Suppressor macrophage treated with lipopolysaccharide for 4 hours (primary cell): ENCODE measurements at places on chromosomes 7 and 10.

DNA sequence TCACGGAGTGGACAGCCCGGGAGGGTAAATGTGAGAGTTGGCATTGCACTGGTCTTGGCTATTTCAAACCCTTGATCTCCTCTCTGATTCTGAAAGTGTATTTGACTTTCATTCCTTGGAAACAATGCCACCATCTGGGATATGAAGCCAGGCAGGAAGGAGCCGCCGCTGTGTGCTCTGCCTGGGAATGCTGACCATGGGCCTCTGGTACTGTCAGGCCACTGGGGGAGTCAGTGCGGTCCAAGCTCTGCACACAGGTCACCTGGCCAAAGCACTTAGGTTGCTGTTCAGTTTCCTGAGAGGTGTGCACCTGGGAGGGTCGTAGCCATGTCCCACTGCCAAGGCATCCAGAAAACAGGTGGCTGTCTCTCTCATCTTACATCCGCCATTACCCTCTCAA, 68.5 kb upstream of the SHH start:
- DNase-seq: no peak

DNA sequence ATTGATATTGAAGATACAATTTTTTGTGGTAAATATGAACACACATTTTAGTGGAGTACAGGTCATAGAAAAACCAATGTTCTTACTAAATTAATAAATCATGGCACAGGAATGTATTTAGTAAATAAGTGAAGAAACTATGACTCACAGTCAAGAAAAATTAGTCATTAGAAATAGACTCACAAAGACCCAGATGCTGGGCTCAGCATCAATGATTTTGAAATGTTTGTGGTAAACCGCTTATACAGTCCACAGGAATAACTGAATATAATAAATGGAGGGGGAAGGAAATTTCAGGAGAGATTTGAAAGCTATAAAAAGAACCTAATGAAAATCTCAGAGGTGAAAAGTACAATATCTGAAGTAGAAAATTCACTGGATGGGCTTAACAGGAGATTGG, 138.3 kb upstream of the ADCY1 start:
- DNase-seq: peak; percentile 49

- DNase-seq: peak; percentile 82
These were observed 305.1 kb upstream of the PITRM1 start for GRCh38 chr10:3477683-3478082.

DNA sequence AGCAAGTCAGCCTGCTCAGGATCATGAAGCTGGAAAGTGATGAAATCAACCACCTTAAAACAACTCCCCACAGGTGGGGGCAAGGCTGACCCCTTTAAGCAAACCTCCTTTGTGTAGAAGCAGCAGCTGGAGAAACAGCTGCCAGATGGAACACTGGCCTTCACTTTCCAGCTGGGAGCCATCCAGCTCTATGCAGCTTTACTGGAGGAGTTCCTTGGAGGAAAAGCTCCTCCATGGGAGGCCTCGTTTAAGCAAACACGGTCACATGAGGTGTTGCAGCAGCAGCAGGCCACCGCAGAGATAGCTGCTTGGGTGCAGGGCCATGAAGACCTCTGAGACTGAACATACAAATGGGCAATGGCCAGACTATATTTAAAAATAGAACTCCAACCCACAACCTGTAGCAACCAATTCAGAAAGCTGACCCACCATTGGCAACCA, 13.0 kb upstream of the DLG5 start:
- no peak for DNase-seq

DNA sequence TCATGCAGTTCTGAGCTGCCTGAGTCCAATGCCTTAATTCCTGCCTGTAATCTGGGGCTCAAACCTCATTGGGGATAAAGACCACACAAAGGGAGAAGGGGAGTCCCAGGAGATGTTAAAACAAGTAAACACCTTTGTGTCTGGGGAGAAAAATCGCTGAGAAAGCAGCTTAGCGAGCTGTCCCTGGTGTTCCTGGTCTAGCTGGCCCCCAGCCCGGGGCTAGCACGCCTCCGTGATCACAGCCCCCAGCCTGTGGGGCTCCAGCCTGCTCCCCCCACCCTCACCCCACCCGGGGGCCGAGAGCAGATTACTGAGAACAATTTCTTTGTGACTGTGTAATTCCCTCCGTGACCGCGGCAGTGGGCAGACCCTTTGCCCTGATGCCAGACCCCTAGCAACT, 24.8 kb downstream of the DPCD start:
- no peak for DNase-seq

- no peak for DNase-seq
These were observed 330.9 kb upstream of the MKI67 start for GRCh38 chr10:128457136-128457535.

GRCh38 chr7:24297362-24297761, 13.4 kb downstream of the NPY start:
- DNase-seq: no peak

- DNase-seq: peak; percentile 39
These were observed 20.9 kb downstream of the RGS10 start for GRCh38 chr10:119521443-119522204.

- DNase-seq: no peak
These were observed 46.0 kb upstream of the CDK13 start for GRCh38 chr7:39904077-39904486.

DNA sequence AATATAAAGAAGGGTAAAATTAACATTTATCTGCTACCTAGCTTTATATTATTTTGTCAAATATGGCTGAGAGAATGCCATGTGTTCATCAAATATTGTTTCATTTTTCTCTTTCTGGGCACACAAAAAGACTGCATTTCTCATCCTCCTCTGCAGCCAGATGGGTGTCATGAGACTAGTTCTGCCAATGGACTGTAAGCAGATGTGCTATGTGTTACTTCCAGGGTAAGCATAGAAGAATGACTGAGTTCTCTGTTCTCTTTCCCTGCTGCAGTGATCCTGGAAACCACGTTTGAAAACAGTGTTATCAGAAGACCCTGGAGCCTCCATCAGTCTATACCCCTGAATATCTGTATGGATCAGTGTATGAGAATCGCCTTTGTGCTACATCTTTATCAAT, 24.1 kb upstream of the SLK start:
- no peak for DNase-seq

GRCh38 chr10:102438374-102438773, 6.0 kb upstream of the CUEDC2 start:
- DNase-seq: no peak

DNA sequence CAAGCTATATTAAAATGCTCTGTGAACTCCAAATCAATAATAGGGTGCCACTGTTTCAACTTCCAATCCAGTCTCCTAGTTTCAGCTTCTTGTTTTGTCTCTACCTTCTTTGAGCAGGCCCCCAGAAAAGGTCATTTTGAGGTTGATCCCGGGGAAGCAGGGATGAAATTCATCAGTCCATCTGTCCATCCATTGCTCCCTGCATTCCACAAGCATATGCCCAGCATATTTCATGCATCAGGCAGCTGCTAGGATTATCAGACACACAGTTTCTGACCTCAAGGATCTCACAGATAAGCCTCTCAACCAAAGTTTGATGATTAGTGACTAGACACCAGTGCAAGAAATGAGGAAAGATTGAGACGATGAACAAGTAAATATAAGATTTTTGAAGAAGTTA, 186.6 kb upstream of the PDE1C start:
- no peak for DNase-seq

GRCh38 chr7:49789736-49790135, 16.3 kb downstream of the VWC2 start:
- DNase-seq: no peak

GRCh38 chr7:5324961-5325360, 42.2 kb downstream of the SLC29A4 start:
- DNase-seq: no peak

DNA sequence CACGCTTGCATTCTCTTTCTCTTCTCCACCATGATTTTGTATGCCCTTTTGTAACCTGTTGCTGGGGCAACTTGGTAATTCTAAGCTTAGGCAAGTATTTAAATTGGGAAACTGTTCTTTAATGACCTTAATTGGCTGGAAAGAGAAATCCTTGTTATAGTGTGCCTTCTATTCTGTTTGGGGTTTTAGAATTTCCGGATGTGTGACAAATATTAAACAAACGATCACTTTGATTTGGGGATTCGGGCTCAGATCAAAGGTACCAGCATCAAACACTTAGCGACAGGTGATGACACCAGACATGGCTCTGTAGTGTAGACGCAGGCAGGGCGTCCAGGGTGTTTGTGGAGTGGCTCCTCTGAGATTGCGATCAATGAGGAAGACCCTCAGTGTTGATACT, 55.0 kb downstream of the RAB11FIP2 start:
- DNase-seq: no peak

DNA sequence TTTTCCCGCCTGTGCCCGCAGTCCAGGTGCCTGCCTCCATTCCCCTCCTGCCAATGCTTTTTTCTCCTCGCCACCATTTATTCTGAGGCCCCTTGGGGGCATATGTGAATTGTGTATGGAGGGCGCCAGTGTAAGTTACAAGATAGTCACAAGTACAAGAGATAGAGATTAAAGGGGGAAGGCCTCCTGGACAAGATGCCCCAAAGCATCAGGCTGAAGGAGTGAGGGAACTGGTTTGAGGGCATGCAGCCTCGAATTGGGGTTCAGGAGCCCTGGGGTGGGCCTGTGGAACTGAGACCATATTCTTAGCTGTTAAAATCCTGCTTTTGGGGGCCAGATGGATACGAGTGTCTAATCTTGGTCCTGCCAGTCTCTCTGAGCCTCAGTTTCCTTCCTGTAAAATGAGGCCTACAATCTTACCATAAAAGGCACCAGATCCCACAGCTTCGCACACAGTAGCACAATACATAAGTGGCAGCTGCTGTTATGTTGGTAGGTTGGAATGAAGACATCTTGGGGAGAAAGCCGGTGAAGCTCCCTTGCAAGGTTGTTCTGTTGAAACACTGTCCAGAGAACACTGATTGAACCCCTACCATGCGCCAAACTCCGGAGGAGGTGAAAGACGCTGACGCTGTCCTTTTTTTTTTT, 545 bp upstream of the COMTD1 start:
- no peak for DNase-seq

- no peak for DNase-seq
These were observed 81.7 kb downstream of the RNF216 start for GRCh38 chr7:5699467-5700384.

DNA sequence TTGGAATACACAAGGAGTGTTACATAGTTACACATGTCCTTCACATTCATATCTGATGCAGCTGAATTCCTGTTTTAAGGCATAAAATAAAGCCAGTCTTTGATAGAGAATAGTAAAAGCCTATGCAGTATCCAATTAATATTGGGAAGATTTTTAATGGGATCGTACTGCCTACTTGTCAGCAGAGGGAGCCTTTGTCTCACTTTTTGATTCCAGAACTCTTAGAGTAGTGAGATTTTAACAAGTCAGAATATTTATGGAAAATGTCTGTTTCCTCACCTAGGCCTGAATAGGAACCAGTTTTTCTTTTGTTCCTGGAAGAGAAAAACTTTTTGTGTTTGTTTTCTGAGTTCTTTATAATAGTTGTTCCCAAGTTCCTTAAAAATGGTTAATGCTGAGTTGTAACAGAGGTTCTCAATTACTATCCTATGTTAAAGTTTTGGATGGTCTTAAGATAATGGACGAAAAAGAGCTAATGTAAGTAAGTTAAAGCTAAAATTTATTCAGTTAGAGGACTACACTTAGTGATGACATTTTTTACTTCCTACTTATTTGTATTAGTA, 114.0 kb downstream of the BBS9 start:
- DNase-seq: peak; percentile 33

DNA sequence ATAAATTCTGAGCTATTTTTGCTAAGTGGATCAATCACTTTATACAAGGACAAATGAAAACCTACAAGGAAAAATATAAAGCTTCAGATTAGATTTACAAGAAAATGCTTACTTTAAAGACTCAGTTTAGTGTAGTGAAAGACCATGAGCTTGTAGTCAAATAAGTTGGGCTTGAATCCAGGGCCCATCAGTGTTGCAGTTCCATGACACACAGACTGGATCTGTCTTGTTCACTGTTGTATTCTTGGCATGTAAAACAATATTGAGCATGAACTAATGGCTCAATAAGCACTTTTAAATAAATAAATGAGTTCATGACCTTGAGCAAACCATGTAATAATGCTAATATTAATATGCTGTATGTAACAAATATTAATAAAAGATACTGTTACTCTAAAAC, 164.6 kb upstream of the KCND2 start:
- no peak for DNase-seq

DNA sequence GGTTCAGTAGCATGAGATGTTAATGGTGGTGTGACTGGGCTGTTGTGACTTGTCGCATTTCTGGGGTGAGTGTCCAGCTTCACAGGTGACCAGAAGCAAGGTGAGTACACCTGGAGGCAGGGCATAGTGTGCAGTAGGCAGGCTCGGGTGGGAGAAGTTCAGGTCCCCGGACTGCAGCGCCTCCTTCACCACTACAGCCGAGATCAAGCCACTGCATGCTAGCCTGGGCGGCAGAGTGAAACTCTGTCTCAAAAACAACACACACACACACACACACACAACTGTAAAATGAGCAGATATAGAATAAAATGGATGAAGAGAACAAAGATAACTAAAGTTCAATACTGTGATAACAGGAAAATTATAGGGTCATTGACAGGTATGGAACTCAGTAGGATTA, 11.1 kb upstream of the PARD3 start:
- no peak for DNase-seq

DNA sequence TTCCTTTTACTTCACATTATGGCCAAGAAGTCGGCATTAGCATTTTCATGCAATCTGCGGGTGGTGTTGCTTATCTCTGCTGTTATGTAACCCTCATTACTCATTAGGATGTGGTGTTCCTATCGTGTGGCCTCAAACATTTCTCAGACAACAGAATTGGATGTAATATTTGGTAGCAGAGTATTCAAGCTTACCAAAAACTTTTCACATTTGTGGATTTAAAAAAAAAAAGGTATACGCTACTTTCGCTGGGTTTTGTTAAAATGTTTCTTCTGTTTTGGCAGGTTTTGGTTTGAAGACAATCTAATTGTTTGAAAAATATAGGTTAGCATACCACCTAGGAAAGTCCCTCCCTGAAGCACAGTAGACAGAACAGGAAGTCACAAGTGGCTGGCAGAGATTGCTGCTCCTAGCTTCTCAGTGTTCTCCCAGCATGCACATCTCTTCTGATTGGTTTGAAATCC, 128.8 kb downstream of the GATA3 start:
- peak; percentile 72 for DNase-seq

DNA sequence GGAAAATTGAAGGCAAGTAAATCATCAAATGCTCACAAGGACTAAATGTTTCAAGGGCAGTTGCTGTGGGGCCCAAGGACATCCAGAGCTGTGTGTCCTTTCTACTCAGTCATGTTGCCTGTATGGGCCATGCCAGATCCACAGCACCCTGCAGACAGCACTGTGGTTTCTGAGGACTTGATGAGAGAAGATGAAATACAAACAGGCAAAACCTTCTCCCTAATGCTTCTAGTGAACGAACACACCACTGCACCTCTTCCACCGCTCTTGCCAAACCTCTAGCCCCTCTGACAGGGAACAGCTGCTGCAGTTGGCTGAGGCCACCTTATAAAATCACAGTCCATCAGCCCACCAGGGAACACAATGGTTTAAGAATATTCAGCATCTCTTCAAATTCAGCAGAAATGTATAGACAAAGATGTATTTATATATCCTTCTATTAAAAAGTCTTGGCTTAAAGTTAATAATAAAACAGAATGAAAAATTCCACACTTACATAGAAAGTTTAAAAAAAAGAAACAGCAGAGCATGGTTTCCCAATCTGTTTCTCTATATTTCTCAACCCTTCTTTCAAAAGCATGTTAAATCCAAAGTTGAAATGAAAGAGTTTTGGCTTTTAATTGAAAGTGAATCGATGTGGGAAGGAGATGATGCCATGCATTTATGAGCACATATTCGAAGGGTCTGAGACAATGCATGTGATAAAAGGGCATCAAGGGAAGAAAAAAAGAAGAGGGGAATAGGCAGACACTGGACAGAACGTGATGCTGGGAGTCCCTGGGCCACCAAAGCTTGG, 14.0 kb downstream of the CYP3A7 start:
- peak; percentile 37 for DNase-seq

- DNase-seq: no peak
These were observed 641.8 kb upstream of the SEMA3D start for GRCh38 chr7:85828614-85829013.
